ENCODE measurements at places on chromosomes 5 and 9.

GRCh38 chr5:133052317-133053175 is 733 bp downstream of the HSPA4 start:
- DNase-seq: peak; percentile 71

DNA sequence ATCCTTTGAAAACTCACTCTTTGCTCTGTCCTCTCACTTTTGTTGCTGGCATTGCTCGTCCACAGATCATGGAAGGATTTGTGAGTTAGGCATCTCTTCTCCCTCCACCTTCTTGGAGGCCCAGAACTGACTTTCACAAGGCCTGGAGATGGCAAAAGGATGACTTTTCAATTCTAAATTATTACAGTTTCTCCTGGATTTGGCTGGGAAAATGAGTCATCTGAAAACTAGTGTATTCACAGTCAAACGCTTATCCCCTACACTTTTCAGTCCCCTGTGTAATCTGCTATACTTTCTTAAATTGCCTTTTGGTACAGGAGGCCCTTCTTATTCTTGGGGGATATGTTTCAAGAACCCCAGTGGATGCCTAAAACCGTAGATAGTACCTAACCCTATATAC is 35.6 kb downstream of the ADRA1B start:
- no peak for DNase-seq

- DNase-seq: no peak
Measured at GRCh38 chr5:38465702-38466423, 90.6 kb downstream of the LIFR start.

GRCh38 chr9:35845824-35846771 is 17.1 kb downstream of the TMEM8B start:
- no peak for DNase-seq

GRCh38 chr9:37302277-37302676 is 120.2 kb upstream of the GRHPR start:
- DNase-seq: peak; percentile 71

DNA sequence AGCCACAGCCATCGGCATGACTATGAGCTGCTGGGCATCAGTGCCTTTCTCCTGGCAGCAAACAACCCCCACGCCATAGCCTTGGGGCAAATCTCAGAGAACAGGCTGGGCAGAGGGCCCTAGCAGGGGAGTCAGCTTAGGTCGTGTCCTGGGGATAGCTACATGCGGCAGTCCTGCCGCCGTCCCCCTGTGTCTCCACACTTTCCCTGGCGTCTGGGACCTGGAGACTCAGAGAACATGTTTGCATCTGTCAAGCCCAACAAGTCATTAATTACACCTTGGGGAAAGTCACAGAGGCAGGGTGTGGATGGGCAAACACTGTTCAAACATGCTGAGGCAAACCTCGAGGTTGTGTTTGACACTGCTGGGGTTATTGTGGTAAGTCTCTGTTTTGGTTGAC is 123.6 kb downstream of the C5orf15 start:
- no peak for DNase-seq

- no peak for DNase-seq
Measured at GRCh38 chr5:74762599-74762998, 4.3 kb downstream of the GFM2 start.
